Uterine smooth muscle cell (primary cell): ENCODE measurements at places on chromosomes 16 and 17. TPM values are rescaled to one million over a fixed set of nuclear protein-coding genes. Genes with fewer than 3 reads are reported as not detected.

Gene TBC1D26
- under 0.01 TPM in 2 replicates for total RNA-seq

Gene GALR2
- total RNA-seq, result not detected in 2 replicates

Gene TBX2
- 21.0 and 46.5 TPM in 2 replicates for total RNA-seq

Gene RPRML
- total RNA-seq, result not detected in 2 replicates

Gene MPP3
- 16.2 and 24.5 TPM in 2 replicates for total RNA-seq

Gene C17orf67
- total RNA-seq, result 0.87 and 1.1 TPM in 2 replicates

Gene TAT
- not detected in 2 replicates for total RNA-seq

Gene CDH11
- total RNA-seq, result 138 and 151 TPM in 2 replicates

Gene OR4D1
- total RNA-seq, result not detected in 2 replicates

Gene P2RX1
- under 0.01 and 0.25 TPM in 2 replicates for total RNA-seq

Gene KRTAP4-9
- total RNA-seq, result 0.12 TPM in 1 of 2 replicates, not detected in the other

Gene PRKCB
- total RNA-seq, result 1.00 and 2.4 TPM in 2 replicates

Gene ABCA8
- total RNA-seq, result 7.6 and 14.9 TPM in 2 replicates
